ENCODE measurements at places on chromosomes 2 and 18. TPM values are rescaled to one million over a fixed set of nuclear protein-coding genes. Genes with fewer than 3 reads are reported as not detected.

GRCh38 chr2:85772841-85773491, 19.2 kb downstream of the ATOH8 start:
- DNase-seq = peak; percentile 21

- no peak for DNase-seq
These were observed 335.9 kb downstream of the DLGAP1 start for GRCh38 chr18:4119127-4119648.

SLC4A5 gene
- 0.45 TPM for total RNA-seq

- no peak for DNase-seq
These were observed 198.8 kb downstream of the PDE1A start for GRCh38 chr2:182228073-182228473.

DNA sequence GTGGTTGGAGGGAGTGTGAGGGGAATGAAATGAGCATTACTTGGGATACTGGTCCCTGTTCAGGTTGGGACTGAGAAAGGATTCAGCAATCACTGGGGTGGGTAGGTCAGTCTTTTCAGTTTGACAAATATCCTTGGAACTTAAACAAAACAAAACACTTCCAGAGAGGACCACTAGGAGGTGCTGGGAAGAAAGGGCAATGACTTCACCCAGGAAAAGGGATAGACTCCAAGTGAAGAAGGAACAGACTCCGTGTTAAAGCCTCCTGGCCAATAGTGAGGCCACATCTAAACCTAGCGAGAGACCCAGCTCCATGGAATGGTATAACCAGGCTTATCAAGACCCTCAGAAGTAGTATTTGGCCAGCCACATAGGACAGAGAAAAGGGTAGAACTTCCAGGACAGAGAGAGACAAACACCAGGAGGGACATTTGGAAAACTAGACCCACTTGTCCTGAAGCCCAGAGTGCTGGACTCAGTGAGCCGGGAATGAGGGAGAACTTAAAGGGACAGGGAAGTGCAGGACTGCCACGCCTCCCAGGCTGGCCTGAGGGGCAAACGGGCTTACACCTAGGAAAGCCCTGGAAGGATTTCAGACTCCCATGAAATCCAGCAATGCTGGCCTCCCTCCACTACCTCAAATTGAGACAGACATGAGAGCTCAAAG, 19.6 kb upstream of the KCNG3 start:
- peak; percentile 76 for DNase-seq

GRCh38 chr18:35703043-35703688, 121.6 kb downstream of the GALNT1 start:
- no peak for DNase-seq

SERPINE2 gene
- total RNA-seq = 252 TPM

- DNase-seq = no peak
These were observed 213.2 kb downstream of the ANAPC1 start for GRCh38 chr2:111670776-111671175.

DNA sequence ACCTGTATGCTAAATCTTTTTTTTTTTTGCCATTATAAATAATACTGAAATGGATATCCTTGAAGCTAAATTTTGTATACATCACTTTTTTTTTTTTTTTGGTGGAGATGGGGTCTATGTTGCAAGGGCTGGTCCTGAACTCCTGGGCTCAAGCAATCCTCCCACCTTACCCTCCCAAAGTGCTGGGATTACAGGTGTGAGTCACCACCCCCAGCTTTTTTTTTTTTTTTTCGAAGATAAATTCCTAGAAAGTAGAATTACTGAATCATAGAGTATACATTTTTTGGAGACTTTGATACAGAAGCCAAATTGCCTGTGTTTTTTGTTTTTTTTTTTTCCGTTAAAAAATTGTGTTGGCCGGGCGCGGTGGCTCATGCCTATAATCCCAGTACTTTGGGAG, 51.0 kb upstream of the MCFD2 start:
- no peak for DNase-seq

GRCh38 chr2:50863218-50863617, 168.7 kb downstream of the NRXN1 start:
- no peak for DNase-seq

DNA sequence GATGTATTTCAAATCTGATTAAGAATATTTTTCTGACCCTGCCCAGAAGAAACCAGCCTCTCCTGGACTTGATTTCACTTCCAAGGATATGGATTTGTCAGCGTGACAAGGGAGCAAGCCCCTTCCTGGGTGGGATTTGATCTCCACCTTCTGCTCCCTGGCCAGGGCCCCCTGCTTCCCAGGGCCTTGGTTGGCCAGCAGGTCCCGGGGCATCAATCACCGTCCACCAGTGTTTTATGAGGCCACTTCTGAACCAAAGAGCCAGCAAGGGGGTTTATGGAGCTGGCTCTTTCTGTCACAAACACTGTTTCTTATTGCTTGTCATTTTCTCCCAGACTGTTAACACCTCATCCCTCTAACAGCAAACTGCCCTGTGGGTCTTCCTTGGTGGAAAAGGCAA, 320.5 kb upstream of the SKOR2 start:
- no peak for DNase-seq

DNA sequence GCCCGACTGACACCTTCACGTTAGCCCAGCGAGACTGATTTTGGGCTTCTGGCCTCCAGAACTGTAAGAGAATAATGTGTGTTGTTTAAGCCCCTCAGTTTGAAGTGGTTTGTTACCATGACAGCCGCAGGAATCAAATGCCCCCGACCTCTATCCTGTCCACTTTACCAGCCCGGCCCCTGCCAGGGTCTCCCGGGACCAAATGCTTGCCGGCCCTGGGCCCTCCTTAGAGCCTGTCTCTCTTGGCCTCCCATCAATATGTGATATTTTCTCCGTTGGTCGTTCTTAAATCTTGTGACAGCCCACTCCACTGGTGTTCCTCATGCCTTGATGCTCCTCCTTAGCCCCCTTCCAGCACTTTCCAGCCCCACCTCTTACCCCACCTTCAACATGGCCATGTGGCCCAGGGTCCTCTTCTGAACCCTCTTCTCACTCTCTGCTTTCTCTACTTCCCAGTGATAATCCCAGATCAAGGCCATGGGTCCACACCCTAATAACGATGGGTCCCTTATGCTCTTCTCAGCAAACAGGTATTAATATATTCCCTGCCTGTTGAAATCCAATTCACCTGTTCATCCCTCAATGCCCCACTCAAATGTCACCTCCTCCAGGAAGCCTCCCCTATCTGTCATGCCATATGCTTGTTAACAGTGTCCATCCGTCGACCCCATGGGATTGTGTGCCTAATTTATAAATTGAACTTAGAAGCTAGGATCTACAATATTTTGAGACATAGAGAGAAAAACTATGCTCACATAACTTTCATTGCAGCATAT, 192.8 kb downstream of the ZFP36L2 start:
- DNase-seq = no peak

DNA sequence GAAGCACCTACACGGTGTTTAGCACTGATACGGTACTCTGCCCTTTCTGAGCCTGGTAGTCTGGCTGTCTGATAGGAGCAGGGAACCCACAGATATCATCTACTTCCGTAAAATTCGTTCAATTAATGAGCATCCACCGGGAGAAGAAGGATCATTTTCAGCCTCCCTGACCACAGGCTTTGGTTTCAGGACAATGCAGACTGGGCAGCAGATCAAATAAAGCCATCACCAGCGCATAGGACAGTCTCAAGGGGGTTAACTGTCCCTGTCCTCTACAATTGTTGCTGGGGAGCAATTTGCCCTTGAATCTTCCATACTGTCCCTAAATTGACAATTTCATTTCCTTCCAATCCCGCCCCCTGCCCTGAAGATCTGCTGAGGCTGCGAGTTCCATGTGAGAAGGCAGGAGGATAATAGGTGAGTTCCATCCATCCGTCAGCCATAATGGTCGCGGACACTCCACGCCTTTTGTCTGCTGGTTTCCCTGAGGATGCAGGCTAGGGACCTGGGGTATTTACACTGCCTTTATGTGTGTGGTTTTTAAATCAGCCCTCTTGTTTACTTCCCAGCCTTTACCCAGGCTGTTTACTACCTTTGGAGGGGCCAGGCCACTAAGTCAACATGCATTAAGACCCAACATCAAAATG, 110.0 kb downstream of the MYCN start:
- no peak for DNase-seq

- DNase-seq = no peak
These were observed 250.0 kb downstream of the FHOD3 start for GRCh38 chr18:36547544-36547943.

GRCh38 chr2:70261501-70261900, 3.6 kb downstream of the PCYOX1 start:
- DNase-seq = no peak

NEURL3 gene
- total RNA-seq = not detected

SLC5A7 gene
- total RNA-seq = not detected

DNA sequence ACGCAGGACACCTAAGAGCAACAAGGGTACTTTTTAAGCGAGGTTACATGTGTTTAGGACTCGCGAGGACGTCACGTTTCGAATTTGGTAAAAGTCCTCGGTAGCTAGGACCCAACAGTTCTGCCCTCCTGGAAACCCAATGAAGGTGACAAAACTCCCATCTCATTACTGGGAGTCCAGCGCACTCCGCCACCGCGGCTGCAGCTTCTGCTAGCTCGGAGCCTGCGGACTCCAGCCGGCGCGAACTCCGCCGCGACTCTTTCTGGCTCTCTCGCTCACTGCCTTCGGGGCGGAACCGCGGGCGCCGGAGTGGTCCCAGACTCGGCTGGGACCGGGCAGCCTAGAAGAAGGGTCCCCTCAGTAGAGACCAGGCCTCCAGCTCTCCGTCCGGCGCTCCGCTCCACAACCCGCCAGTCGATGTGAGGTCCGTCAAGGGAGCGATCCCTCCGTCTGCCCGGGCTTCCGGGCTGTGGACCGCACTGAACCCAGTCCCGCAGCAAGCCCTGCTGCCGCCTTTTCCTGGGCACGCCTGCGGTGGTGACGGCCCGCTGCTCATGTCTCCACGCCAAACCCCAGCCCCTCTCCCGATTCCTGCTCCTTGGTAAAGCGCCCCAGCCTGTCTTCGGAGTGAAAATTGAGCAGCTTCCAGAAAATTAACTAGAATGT, 3.0 kb upstream of the OSR1 start:
- DNase-seq = peak; percentile 48

DNA sequence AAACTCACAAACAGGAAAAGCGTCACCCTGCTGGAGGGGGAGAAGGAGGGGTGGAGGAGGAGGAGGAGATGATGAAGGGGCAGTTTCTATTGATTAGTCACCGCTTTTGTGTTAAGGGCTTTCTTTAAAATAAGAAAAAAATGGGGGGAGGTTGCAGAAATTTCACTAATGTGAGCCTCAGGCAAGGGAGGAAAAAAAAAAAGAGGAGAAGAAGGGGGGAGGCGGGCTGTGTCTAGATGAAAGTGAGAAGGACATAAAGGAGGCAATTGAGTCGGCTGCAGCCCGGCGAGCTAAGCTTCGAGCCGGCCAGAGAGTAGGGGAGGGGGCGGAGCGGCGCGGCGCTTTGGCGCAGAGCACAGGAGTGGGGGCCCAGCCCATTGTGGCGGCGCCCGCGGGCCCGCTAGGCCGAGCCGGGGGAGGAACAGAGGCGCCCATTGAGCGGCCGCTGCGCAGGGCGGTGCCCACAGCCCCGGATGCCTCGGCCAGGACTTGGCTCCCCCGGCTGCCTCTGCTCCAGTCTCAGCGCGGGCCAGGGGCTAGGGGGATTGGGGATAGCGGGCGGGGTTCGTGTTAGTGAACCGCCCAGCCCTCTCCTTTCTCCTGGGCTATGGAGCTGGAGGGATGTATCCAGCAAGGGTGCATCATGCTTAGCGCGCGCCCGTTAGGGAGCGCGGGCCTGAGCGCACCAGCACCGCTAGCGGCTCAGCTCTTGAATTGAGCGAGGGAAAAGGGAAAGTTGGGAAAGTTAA, 7.9 kb downstream of the PAX3 start:
- no peak for DNase-seq
